ENCODE measurements at places on chromosomes 16 and 17. TPM values are rescaled to one million over a fixed set of nuclear protein-coding genes. Genes with fewer than 3 reads are reported as not detected.

Gene SEPTIN1
- total RNA-seq: 208 TPM

Gene KRTAP4-4
- not detected for total RNA-seq

Gene LAT
- 171 TPM for total RNA-seq

Gene GPR139
- not detected for total RNA-seq

Gene ADORA2B
- 0.30 TPM for total RNA-seq

Gene PRR11
- 87.5 TPM for total RNA-seq

Gene KRTAP4-7
- not detected for total RNA-seq

DNA sequence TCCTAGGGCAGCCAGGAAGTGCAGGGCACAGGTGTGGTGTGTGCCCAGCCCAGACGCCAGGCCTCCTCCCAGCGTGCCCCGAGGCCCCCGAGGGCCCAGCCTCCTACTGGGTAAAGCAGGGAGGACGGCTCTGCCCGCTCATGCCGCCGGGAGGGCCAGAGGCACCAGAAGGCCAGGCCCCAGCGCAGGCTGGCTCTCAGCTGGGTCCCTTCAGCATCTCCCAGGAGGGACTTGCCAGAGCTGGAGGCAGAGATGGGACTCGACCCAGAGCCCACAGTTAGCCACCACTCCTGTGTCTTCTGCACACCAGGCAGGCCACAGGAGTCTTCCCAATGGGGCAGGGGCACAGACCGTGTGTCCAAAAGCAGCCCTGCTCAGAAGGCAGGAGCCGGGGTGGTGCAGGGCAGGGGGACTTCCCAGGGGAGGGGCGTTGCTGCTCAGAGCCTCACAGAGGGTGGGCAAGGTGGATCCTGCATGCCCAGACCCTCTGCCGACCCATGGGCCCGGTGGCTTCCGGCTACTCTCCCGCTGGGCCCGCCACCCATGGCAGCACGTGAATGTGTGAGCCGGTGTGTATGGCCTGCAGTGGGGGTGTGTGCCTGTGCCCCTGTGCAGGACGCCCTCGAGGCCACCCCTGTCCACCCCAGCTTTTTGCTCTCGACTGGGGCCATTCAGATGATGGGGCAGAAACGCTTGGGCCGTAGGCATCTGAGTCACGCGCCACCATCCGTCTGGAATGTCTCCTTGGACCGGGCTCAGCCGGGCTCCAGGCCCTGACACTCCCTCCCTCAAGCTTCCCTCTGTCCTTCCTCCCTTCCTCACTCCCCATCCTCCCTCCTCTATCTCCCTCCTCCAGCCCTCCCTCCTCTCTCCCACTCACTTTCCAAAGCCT, 5.7 kb upstream of the ZNF469 start:
- DNase-seq: no peak

DNA sequence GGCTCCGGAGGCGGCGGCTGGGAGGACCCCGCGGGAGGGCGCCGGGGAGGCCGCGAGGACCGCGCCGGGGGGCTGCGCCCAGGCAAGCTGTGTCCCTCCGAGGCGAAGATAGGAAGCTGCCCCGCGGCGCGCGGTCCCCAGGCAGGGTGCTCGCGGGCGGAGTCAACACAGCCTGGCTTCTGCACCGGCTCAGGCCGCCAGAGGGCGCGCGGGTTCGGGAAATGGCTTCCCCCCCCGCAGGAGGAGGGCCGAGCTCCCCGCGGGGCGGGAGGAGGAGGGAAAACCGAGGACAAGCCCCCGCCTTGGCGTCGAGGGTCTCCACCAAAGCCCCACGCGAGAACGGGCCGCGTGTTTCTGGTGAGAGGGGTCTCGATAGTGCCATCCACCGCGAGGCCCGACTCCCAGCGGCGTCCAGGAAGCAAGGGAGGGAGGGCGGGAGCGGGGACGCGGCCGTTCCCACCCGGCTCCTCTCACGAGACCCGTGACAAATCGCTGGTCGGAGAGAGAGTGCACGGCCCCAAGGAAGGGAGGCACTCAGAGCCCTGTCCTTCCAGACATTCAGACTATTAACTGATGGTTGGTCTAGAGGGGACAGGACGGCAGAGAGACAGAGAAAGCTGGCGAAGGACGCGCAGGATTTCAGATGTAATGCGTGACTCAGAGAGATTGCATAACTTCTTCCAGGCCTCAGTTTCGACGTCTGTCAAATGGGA, 64.4 kb upstream of the DNAJA2 start:
- DNase-seq: peak; percentile 98

- DNase-seq: no peak
Measured at GRCh38 chr16:30951750-30952149, 2.9 kb downstream of the ORAI3 start.

DNA sequence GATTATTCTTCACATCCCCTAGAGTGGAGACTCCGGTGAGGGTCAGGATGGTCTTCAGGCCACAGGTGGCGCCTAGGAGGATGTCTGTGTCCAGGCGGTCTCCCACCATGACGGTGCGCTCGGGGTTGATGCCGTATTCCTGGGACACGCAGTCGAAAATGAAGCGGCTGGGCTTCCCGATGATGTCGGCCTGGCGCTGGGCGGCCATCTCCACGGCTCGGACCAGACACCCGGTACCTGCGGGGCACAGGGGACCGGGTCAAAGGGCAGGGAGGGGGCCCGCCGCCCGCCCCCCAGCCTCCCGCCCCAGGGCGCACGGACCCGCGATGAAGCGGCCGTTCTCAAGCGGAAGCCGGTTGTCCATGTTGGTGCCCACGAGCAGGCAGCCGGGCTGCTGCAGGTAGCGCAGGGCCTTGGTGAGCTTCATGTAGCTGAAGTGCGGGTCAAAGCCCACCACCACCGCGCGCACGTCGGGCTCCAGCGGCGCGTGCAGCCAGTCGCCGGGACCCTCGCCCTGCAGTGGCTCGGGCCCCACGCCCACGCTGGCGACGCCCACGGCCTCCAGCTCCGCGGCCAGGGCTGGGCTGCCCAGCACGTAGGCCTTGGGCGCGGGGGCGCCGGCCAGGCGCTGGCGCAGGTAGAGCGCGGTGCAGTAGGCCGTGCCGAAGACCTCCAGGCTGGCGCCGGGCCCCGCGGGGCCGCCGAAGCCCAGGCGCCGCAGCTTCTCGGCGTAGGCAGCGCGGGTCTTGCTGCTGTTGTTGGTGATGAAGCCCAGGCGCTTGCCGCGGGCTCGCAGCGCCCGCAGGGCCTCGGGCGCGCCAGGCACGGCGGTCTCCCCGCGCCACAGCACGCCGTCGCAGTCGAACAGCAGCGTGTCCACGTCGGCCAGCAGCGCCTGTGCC, 572 bp downstream of the PGP start:
- no peak for DNase-seq

DNA sequence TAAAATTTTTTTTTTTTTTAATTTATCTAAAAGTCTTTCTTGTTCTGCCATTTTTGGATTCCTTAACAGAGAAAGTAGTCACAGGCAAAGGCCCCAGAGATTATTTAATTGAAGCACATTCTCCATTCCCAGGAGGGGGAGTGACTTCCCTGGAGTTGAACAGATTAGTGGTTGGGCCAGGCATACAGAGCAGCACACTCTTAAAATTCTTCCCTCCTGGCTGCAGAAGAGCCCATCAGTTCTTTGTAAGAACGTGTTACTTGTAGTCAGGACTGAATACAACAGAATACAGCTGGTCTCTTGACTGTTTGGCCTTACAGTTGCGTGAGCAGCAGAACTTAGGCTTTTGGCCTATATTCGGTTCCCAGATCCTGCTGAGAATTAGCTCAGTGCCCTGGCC, 1.8 kb downstream of the ALKBH5 start:
- DNase-seq: no peak

DNA sequence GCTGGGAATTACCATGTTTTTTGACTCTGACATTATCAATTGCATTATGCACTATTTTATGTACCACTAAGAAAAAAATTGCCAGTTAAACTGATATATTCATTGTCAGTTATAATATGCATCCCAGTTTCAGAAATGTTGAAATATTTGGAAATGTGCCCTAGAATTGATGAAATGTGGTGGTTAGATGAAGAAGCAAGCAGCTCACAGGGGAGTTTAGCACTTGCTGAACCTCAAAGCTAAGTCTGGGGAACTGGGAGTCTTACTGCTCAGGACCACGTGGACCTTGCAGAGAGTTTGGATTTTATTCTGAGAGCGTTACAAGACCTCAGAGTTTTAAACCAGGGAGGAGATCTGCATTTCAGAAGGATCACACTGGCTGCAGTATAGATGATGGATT, 67.9 kb downstream of the TNRC6C start:
- no peak for DNase-seq

- no peak for DNase-seq
Measured at GRCh38 chr16:7938175-7938574, 605.5 kb downstream of the RBFOX1 start.

GRCh38 chr17:19533036-19533717, 477 bp upstream of the SLC47A1 start:
- DNase-seq: no peak

DNA sequence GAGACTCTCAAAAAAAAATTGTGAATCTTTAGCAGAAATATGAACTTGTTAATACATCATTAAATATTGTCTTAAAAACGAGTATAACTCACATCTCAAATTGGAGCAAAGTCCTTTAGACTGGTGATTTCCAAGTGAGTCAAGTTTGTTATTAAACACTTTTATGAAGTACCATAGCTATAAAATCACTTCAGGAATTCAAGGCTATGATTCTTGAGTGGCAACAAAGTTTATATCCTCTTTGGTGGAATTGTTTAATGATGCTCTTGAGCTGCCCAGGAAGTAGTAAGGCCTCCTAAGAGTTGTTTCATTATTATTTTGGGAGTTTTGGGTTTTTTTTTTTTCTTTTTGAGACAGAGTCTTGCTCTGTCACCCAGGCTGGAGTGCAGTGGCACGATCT, 16.7 kb upstream of the BLMH start:
- DNase-seq: no peak

DNA sequence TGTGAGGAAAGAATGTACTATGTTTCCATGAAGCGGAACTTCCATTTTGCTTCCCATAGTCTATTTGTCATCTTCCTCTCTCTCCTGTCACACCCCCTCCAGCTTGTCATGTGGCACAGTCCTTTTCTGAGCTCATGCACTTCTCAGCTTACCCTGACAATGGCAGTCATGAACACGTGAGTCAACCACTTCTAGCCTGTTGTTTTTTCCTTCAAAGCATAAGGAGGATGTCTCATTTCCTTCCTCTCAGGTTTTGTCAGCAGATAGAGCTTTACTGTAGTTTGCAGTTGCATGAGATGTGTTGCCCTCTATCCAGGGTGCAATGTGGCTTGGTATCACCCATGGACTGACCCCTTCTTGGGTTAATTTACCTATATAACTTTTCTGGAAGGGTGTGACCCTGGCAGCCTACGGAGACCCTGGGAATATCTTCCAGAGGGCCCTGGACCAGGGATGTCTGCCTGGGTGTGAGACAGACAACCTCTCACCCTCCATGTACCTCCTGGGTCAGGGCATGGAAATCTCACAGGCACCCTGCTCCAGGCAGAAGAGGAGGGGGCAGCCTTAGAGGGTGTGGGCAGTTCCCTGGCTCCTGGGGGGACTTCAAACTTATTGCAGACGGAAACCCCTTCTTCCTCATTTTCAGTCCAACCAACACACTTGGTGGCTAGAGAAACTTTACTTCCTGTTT, 4.0 kb upstream of the ZNF267 start:
- DNase-seq: peak; percentile 76

- peak; percentile 45 for DNase-seq
Measured at GRCh38 chr17:2690165-2691068, 21.1 kb downstream of the CLUH start.

DNA sequence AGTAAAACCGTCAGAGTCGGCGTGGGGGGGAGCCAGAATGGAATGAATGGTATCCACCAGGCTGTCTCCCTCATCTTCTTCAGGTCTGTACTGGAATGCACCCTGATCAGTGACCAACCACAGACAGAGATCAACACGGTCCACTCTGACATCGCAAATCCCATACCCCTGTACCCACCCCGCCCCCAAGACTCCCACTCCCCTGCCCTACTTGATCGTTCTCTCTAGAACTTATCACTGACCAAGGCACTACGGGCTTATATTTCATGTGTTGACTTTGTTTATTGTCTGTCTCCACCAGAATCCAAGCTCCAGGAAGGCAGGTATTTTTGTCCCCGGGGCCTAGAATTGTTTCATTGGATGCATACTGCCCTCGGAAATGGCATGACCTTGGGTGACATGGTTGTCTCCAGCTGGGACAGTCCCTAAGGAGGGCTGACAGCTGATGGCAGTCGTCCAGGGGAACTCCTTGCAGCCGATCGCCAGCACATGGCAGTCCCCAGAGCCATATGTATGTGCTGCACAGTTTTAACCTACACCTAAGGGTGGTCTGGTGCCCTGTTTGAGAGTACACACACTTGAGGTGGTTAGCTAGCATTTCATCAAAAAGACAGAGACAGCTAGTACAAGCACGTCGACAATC, 526 bp upstream of the MFSD6L start:
- no peak for DNase-seq

DNA sequence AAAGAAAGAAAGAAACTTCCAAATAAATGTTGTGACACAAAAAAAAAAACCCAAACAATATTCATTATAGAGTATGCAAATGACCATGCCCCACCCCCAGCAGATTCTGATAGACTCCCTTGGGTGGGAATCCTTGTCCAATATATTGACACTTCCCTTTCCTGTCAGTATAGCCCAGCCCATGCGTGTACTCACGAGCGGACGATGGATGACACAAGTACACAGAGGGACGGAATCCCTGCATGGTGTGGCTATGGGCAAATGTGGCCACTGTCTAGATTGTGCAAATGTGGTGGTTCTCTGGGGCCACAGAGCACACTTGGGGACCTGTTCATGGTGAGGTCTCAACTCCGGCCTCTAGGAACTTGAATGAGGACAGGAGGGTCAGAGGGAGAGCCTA, 3.1 kb downstream of the RAB37 start:
- DNase-seq: no peak

DNA sequence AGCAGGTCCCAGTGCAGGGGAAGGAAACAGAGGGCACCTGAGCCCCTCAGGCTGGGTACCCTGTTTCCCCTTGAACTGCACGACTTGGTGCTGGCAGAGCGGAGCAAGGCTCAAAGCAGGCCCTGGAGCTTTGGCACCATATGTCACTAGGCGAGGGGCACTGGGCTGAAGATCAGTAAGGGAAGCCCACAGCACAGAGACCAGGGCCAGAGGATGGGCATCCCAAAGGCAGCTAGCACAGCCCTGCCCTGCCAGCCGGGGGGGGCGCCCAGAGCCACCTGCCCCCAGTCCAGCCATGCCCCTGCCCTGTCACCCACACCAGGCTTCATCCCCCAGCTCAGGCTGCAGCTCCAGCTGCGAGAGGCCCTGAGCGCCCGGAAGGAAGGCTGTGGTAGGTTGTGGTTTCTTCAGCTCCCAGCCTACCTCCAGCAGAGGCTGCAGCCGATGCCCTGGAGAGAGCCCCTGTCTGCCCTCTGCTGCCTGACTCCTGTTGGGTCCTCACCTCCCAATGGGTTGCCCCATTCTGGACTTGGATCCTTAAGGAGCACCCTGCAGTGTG, 10.9 kb downstream of the NHERF1 start:
- peak; percentile 64 for DNase-seq

DNA sequence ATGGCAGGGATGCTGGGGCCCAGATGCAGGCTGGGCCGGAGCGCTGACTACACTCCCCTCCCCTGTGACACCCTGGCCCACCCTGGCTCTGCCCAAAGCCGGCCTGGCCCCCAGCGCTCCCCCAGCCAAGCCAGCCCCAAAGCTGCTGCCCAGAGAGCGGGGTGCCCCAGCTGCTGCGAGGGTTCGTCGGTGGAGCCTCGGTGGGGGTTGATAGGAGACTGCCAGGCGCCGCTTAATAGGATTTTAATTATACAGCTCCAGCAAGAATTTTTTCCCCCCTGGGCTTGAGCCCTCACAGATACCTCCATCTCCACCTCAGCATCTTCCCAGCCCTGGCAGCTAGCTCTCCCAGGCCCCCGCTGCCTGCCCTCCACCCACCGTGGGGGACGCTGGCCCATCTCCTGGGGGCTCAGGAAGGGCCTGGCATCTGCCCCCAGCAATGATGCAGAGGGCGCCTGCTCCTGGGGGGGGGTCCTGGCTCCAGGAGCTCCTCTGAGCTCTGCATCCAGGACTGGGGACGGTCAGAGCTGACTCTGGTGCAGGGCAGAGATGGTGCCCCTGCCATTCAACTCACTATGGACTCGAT, 36.8 kb upstream of the DLX4 start:
- DNase-seq: no peak
